ENCODE measurements at places on chromosomes 12 and 14. TPM values are rescaled to one million over a fixed set of nuclear protein-coding genes. Genes with fewer than 3 reads are reported as not detected.

DNA sequence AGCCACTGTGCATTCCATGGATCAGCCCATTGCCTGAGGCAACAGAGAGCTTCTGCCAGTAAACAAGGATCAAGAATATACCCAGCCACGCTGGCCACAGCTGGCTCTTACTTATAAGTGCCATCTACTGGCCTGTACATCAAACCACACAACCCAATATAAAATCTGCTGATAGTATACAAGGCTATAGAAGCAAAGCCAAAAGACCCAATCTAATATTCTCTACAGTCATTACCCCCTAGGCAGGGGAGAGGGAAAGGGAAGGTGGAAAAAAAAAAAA lies 4.4 kb upstream of the FAM186B start:
- DNase-seq, result no peak

DNA sequence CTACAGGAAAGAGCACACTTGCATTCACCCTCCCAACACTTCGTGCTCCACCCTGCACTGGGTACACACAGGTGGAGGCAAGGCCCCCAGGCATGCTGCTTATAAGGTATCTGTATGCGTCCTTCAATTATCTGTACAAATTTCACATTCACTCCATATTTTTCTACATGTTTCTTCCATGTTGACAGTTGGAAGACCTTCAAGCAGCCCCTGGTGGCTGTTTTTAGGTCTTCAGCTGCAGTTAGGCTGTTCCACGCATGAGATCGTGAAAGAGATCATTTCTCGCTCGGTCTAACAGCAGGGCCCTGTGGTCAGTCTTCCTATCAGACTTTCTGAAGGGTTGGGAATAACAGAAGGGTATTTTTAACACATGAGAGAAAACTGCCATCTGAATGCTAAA lies 47.1 kb downstream of the PLXNC1 start:
- no peak for DNase-seq

DNA sequence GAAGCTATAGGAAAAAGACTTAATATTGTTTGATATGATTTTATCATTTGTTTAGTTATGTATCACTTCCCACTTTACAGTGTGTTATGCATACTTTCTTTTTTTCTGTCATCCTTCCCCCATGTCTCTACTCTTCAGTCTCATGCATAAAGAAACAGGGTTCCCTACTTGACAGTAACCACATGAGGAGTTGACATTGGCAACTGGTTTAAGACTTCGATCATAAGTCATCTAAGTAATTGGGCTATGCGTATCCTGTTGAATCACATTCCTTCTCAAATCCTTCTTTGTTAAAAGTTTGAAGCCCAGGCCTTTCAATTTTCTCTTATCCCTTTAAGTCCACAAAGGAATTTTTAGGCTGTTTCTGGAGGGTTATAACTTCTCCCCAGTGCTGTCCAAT lies 358.7 kb downstream of the RAD51B start:
- DNase-seq, result no peak

- DNase-seq, result no peak
Measured at GRCh38 chr14:55386037-55386808, 25.4 kb downstream of the ATG14 start.

- DNase-seq, result no peak
Measured at GRCh38 chr14:23895480-23895879, 58.1 kb upstream of the DHRS4 start.

DNA sequence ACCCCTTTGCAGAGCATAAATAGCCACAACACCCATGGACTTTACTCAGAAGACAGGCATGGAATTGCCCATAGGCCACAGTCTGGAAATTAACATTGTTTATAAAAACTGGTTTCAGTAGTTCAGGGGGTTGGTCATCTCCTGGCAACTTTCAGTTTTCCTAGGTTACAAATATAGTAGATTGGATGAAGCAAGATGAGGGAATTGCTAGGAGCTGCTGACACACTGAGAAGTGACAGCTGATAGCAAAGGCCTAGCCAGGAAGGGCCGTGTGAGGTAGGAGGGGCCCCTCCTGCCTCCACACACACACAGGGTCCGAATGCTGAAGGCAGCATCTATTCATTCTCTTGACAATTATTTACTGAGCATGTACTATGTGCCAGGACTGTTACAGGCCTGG lies 8.3 kb downstream of the GALNT16 start:
- DNase-seq, result no peak

GRCh38 chr12:54225666-54226065 lies 36.9 kb upstream of the SMUG1 start:
- DNase-seq, result no peak

GRCh38 chr12:99002156-99002555 lies 357.1 kb downstream of the APAF1 start:
- no peak for DNase-seq

- DNase-seq, result no peak
Measured at GRCh38 chr14:63345826-63346225, 27.1 kb upstream of the GPHB5 start.

- no peak for DNase-seq
Measured at GRCh38 chr12:79936670-79937069, 1.8 kb upstream of the PPP1R12A start.

- no peak for DNase-seq
Measured at GRCh38 chr12:126480451-126480850, 1415.2 kb downstream of the AACS start.

DNA sequence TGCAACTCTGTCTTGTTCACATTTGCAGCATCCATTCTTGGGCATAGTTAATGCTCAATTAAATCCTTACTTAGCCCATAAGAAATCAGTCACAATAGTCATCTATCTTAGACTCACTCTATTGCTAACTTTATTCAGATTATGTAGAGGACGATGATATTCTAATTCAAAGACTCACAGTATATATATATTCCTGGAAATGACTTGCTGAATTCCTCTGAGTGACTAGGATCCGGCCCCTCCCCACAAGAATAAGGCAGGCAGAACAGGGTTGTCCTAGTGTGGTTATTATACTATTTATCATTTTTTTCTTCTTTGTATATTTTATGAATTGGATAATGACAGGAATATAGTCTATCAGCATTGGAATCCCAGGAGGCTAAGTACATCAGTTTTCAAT lies 275.1 kb downstream of the TMTC2 start:
- no peak for DNase-seq

GRCh38 chr14:50089208-50089607 lies 27.2 kb downstream of the VCPKMT start:
- DNase-seq, result no peak

- DNase-seq, result no peak
Measured at GRCh38 chr12:24815114-24815423, 133.8 kb downstream of the BCAT1 start.

DNA sequence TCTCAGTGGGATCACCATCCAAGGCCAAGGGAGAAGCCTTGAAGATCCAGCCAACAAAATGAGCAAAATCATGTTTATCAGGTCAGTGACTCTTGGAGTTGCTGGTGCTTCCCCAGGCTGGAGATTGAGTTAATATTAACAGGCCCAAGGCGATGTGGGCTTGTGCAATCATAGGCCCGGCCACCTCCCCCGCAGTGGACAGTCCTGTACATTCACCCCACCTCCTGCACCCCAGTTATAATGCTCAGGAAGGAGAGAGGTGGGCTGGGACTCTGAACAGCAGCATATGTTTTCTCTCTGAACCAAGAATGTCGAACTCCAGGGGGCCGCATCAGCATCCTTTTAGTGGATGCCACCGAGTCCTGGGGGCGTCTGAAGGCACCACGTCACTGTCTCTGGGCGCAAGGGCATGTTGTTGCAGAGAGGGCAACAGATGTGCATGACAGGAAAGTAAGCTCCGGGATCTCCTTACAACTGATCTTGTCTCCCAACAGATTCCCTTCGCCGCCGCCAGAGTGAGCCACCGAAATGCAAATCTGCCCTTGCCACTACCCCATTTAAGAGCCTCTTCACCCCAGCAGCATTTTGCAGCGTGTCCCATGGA lies 32.2 kb upstream of the SERPINA6 start:
- no peak for DNase-seq

DNA sequence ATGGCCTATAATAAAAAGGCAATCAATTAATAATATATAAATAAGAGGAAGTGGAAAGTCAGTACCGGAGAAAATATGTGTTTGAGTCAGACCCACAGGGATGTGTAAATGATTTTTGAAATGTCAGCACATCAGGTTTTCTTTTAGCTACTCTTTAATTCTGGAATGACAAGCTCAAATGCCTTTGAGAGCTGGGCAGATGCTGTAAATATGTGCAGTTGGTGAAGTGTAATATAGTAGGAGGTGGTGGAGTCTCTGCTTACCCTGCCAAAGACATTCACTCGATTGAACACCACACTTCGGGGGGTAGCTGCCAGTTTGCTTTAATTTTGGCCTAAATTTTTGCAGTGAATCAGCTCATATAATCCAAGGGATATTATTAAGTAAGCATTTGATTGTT lies 93.0 kb downstream of the PLEKHA5 start:
- DNase-seq, result no peak

DNA sequence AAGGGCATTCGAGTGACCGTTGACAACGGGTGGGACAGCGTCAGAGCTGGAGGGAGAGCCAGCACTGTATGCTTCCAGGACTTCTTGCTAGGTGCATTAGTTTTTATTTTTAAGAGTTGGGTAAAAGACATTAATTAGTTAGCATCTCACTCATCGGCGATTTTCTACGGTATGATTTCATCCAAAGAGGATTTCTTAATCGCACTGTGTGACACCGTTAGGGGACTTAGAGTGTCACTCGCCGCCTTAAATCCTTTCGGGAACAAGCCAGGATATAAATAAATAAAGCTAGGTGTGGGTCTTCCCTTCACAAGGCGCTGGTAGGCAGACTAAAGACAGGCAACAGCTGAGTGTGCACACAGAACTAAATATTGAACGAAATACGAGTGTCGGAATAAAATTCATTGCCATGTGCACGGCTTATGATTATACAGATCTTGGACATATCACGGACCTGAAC lies 869 bp upstream of the NOVA1 start:
- DNase-seq, result no peak

DNA sequence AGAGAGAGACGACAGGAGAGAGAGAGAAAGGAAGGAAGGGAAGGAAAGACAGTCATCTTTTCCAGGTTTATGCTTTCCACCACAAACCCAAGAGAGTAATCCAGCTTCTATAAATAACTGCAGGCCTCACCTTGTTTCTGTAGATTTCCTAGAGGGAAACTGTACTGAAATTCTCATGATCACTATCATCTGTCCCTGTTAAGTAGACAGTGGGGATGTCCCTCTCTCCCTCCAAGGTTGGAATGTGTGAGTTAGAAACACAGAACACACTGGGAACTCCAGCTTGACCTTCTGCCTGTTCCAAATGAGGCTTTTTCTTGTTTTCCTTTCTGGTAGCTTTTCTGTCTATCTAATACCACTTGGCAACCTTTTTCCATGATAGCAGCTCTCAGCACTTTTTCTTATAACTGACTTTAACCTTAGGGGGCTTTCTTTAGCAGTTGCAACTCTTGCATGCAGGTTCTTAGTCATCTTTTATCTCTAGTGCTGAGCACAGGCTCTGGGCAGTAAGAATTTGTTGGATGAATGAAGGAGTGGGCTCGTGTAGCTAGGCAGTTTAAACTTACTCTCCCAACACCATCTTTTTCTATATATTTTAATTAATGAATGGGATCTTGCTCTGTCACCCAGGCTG lies 22.8 kb upstream of the FBXO33 start:
- DNase-seq, result no peak

DNA sequence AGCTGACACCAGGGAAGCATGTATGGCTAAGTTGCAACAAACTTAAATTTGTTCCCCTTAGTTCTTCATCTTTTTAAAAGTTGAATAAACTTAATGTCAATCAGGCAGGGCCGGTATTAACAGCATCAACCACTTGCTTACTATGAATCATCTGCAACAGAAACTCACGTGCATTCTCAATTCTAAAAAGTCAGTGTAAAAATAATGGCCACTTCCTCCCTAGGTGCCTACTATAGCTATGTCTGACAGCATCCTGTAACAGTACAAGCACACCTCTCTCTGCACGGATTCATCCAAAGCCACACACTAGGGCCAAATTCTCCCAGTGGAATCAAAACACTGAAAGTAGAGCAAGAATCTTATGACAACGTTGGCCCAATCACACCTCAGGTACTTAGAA lies 48.6 kb downstream of the PPP1R36 start:
- no peak for DNase-seq

DNA sequence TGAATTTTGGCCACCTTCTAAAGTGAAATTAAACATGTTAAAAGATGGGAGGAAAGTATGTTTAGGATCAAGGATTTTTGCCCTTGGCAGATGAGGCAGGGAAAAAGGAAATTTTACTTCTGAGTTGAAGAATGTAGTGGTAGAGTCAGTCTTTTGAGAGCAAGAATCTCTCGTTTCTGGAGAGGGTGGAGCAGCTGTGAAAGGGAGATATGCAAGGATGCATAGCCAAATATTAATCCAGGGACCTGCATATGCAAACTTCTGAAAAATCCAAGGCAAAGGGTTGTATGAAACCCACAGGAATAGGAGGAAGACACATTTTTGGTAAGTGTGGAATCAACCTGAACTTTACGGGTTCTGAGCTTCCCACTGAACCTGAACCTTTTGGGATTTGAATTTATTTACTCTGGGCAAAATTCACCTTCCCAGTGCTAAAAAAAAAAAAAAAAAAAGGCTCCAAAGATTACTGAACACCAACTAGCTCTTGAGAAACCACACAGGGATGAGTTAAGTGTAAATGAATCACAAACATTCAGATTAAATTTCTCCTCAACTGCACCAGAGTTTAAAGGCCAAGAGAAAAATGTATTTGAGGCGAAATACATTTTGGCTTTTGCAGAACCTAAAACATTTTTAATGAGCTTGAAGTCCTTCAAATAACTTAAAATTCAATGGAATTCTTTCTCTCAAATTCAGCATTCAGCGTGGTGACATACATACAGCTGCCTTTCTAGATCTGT lies 187.1 kb upstream of the CDKN3 start:
- no peak for DNase-seq

GRCh38 chr14:93989939-93990338 lies 7.2 kb upstream of the CCDC197 start:
- no peak for DNase-seq

Gene TSHR
- polyA plus RNA-seq, result 0.23 TPM

Gene PLEKHG7
- polyA plus RNA-seq, result 0.66 TPM

Gene GPR65
- 0.64 TPM for polyA plus RNA-seq

Gene ETFRF1
- 42.3 TPM for polyA plus RNA-seq

Gene LRFN5
- 13.2 TPM for polyA plus RNA-seq

Gene KRT85
- not detected for polyA plus RNA-seq

Gene AKAP6
- 1.9 TPM for polyA plus RNA-seq

All from left renal pelvis (tissue), 4 donors.